ENCODE measurements at places on chromosomes 5 and 9.

- DNase-seq: no peak
These were observed 39.7 kb upstream of the SLC25A51 start for GRCh38 chr9:37943345-37944265.

DNA sequence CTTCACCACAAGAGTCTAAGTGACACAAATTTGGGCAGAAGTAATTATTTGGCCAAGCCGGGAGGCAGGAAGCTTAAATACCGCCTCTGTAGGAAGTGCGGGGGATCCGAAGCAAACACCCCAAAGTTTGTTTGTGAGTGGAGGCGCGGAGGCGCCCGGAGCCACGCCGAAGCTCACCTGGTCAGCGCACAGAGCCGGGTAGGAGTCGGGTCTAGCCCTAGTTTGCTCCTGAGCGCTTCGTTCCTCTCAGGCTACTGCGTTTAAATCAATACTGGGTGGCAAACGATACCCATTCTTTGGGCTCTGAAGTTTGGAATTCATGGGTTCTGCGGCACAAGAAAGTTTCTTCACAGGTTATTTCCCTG is 855 bp downstream of the MCC start:
- DNase-seq: no peak

DNA sequence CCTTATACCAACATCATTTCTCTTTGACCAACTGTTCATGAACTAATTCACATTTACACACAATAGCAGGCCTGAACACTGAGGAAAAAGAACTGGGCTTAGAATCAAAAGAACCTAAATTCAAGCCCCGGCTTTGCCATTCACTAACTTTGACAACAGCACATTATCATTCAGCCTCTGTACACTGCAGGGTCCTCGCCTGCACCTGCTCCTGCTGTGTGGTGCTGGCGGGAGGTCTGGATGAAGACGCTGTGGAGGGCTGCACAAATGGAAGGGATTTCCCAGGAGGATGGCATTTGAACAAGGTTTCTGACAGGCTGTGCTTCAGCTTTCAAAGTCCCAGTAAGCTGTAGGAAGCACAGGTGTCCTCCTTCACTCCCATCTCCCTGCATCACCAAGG is 151.2 kb downstream of the ZDHHC21 start:
- no peak for DNase-seq

DNA sequence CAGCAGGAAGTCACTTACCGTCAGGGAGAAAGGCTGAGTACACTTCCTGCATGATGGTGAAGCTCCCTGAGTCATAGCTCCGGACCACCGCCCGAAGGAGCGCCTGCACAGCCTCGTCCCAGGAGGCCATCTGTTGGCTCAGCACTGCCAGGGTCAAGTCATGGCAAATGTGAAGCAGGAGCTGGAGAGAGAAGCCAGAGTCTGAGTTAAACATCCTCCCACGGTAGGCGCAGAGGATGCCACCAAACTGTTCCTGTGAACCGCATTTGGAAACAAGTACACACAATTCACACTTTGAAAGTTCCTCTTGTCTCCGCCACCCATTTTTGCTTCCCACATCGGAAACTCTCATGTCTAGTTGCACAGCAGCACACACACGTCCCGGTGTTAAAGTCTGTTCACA is 33.9 kb downstream of the CNOT8 start:
- DNase-seq: no peak

DNA sequence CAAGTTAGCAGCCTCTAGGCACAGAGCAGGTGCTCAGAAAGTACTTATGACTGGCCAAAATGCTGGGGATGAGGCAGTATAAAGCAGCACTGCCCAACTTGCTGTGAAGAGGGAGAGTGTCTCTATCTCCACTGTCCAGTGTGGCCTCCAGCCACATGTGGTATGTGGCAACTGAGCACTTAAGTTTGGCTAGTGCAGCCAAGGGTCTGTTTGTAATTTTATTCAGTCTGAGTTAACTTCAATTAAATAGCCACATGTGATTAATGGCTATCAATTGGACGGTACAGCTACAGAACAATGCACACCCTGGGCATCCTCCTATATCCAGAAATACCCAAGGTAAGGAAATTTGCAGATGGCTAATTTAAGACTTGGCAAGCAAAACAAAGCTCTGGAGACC is 26.9 kb downstream of the ROR2 start:
- no peak for DNase-seq

- no peak for DNase-seq
These were observed 89.6 kb upstream of the TBC1D2 start for GRCh38 chr9:98345011-98345410.

DNA sequence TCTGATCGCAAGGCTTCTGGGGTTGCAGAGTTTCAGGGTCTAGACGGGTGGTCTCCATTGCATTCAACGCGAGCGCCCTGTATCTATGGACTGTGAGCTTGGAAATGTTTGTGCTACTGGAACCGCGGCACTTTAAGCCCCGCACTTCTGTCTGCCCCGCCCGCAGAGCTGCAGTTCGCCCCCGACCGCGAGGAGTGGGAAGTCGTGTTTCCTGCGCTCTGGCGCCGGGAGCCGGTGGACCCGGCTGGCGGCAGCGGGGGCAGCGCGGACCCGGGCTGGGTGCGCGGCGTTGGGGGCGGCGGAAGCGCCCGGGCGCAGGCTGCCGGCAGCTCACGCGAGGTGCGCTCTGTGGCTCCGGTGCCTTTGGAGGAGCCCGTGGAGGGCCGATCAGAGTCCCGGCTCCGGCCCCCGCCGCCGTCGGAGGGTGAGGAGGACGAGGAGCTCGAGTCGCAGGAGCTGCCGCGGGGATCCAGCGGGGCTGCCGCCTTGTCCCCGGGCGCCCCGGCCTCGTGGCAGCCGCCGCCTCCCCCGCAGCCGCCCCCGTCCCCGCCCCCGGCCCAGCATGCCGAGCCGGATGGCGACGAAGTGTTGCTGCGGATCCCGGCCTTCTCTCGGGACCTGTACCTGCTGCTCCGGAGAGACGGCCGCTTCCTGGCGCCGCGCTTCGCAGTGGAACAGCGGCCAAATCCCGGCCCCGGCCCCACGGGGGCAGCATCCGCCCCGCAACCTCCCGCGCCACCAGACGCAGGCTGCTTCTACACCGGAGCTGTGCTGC is 1.0 kb downstream of the ADAMTS19 start:
- DNase-seq: no peak

GRCh38 chr5:17679597-17680203 is 45.4 kb downstream of the TAF11L14 start:
- no peak for DNase-seq
